CD8-positive, alpha-beta memory T cell (primary cell): ENCODE measurements at places on chromosomes 2 and 18.

DNA sequence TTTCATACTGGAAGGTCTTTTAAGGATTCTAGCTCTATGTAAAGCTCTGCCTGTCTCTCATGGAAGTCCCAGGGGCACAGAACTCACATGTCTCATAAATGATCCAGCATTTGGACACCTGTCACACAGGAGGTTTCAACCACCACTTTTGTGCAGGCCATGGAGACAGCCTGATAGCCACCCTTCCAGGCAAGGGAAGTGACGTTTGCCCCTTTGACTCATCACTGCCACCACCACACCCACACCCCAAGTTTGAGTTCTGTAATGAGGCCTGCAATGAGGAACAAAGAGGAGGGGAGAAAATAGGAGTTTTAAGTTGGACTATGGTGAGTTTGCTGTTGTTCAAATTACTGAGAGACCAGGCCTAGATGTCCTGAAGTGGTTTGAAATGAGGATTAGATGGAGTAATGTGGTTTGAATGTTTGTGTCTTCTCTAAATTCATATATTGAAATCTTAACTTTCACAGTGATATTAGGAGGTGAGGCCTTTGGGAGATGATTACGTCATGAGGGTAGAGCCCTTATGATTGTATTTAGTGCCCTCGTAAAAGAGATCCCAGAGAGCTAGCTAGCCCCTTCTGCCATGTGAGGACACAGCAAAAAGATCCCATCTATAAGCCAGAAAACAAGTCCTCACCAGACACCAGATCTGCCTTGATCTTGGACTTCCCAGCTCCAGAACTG, 175.3 kb upstream of the EPHA4 start:
- DNase-seq, result no peak

DNA sequence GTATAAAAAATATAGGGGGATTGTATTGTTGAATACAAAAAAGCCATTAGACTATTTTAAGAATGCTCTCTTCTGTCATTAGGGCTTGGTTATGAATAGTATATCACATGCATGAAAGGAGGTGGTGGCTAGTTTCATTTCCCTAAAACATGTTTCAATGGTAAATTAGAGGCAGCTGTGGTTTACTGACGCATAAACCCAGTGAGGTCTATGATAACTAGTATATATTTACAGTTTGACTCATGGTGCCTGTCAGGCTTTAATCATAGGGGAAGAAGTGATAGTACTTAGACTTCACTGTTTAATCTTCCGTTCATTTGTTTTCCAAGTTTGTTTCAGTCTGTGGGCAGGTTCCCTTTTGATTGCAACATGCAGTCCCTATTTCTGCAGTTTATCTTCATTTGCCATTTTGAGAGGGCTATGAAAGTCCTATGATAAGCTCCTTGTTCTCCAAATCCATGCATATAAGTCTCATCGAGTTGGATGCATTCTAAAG, 55.1 kb upstream of the MAP4K3 start:
- no peak for DNase-seq

GRCh38 chr2:65070172-65070830, 14.1 kb downstream of the CEP68 start:
- DNase-seq, result no peak

DNA sequence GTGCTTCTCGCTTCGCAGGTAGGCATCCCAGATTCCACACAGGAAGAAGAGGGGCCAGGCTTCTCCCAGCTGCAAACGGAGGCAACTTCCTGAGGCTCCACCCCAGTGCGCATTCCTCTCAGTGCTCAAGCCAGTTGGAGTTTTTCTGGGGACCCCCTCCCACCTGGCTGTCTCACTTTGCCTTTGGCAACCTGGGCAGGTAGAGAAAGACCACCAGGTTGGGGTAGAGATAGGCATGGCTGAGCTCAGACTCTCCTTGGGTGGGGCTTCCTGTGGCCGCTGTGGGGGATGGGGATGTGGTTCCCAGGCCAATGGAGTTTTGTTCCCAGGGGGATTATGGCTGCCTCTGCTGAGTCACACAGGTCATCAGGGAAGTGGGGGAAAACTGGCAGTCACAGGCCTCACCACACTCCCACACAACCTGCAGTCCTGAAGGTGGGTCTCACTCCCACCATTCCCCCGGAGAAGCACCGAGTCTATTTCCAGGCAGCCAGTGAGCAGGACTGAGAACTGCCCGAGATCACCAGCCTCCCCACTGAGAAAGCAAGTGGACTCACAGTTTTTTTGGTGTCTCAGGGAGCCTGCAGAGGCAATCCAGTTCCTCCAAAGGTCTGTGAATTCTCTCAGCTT, 38.1 kb downstream of the SLC39A10 start:
- no peak for DNase-seq

GRCh38 chr18:70322928-70323327, 34.1 kb downstream of the SOCS6 start:
- no peak for DNase-seq

DNA sequence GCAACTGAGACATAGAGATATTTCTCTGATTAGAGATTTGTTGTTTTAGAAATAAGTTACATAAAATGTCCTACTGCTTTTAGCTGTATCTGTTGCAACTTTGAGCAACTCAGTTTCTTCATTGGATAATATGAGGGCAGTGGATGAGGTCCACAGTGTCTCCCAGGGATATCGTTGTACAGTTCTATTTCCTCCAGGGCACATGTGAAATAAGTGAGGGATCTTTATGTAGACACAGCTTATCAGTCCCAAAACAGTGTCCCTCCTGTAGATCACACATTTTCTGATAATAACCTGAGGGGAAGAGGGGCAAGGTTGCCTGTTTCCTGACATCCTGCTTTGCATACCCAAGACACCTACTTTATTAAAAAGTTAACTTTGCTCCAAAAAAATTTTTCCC, 1231.2 kb upstream of the ZEB2 start:
- no peak for DNase-seq

- no peak for DNase-seq
Observed at GRCh38 chr2:164000176-164000575, 264.4 kb upstream of the FIGN start.

DNA sequence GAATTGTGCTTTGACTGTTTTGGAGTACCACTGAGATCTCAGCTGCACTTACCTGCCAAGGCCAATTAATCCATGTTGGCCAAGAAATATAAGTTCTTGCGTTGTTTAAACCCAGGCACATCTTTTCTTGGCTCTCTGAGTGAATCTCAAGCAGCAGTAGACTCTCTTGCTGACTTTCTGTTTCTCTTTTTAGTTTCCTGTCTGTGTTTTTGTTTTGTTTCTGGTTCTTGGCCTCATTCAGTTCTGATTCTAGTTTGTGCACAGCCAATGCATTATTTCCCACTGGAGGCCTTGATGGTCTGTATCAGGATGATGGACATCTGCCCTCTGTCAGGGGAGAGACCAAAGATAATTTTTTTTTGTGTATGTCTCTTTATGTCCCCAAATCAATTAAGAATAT, 379.4 kb downstream of the CDH2 start:
- no peak for DNase-seq

- DNase-seq, result peak; percentile 90
Observed at GRCh38 chr2:207625014-207625907, at the start of gene METTL21A. METTL21A (minus strand) TSS chr2:207625394; CDS start chr2:207624375, 1,019 bp downstream.

GRCh38 chr2:237631801-237632585, 4.6 kb downstream of the LRRFIP1 start:
- DNase-seq, result no peak

DNA sequence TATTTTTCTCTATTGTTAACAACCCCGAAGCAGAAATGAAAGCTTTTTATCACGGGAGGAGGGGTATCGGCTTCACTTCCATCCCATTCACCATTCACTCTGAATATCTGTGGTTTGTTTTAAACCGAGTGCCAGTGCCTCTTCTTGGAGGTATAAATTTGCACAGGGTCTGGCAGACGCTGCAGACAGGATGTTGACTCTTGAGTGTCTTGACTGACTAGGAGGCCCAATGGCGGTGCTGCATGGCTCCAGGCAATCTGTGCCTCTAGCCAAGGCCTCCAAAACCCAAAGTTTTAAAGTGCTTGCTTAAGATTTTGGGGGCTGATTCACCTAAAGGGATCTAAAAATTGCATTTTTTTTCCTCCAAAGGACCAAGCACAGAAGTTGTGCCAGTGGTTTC, 183.8 kb downstream of the LTBP1 start:
- no peak for DNase-seq

DNA sequence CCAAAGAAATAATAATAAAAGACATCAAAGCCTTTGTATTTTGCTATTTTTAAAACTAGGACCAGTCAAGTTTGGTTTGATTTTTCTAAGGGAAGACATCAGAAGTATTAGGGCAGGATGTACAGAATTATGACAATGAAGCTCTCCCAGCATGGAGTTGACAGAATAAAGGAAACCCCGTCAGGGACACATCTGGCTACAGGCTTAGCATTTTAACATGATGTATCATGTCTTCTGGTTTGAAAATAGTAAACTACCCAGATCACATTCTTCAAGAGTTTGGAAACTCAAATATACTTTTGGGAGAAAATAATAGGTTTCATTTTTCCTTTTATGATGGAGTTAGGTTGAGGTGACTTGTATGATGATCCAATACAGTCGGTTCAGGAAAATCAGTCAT, 552.0 kb upstream of the CDH2 start:
- no peak for DNase-seq

DNA sequence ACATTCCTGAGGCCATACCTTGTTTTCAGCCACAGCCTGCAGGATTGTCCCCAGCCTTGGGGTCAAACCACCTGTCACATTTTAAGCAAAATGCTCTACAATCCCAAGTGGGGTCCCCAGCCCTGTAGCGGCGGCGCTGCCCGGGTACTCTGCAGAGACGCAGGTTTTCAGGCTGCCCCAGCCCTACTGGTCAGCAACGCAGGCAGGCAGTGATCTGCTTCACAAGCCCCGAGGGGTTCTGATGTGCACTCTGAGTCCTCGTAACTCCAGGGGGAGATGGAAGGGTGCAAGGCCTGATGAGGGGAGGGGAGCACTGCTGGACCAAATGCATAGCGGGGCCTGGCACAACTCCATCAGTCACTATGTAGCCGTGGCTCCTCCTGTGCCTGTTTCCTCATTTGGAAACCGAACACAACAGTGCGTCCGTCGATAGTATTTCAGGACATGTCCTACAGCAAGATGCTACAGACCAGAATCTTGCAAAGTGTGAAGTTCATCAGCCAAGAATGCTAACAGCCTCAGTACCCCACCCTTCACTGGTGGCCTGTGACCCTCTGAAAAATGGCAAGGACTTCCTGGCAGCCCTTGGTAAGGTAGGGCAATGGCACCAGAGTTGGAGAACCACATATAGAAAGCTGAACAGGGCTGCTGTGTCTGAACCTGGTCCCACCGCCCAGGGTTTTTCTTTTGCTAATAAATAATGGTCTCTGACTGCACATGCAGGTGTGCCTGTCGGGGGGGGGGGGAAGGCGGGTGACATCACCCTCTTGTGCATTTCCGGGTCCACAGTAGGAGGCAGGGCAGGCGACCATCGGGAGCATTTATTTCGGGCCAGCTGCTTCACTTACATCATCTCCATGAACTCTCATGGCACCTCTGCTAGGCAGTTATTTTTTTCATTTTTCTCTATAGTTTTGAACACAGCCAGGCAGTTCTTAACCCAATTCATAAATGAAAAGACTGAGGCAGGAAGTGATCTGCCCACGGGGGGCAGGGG, 50.6 kb upstream of the TFCP2L1 start:
- DNase-seq, result no peak

DNA sequence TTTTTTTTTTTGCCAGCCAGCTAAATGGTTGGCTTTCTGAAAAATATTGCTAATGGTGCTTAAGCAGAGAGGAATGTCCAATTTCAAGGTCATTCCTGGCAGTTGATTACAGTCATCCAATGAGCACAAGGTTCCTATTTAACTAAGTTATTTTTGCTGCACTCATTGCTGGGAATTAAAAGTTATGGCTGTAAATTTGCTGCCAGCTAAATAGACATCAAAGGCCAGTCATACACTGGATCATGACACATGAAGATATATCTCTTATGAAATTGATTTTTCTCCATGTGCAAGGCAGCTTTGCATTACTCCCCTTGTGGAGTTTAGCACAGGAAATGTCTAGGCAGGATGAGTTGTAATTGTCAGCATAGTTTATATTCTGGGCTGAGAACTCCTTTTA, 1898.4 kb upstream of the CELF4 start:
- DNase-seq, result no peak

GRCh38 chr2:54676656-54677055, 46.8 kb upstream of the EML6 start:
- DNase-seq, result no peak

DNA sequence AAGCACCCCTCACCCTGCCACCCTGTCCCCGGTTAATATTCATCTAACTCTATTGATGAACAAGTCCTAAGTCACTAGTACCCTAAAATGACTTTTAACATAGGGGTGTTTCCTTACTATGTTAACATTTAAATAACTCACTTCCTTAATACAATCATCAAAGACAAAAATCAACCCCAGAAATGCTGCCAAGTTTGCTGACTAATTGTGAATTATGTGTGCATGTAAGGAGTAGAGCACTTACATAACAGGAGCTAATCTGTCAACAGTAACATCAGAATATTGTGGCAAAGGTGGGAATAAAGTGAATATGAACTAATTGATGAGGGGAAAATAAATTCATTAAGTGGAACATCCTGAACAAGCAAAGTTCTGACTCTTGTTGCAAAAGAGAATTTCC, 81.4 kb upstream of the ERBB4 start:
- no peak for DNase-seq

GRCh38 chr2:47916412-47916811, 10.1 kb upstream of the FBXO11 start:
- DNase-seq, result no peak

GRCh38 chr2:43478412-43479086, 117.3 kb downstream of the THADA start:
- DNase-seq, result no peak

- DNase-seq, result no peak
Observed at GRCh38 chr2:85723707-85724360, 29.7 kb downstream of the GNLY start.

- no peak for DNase-seq
Observed at GRCh38 chr18:1078301-1078700, 173.6 kb downstream of the ADCYAP1 start.

GRCh38 chr2:11642972-11643371, 27.0 kb downstream of the NTSR2 start:
- DNase-seq, result no peak

GRCh38 chr18:54358495-54359040, 862 bp downstream of the C18orf54 start:
- DNase-seq, result no peak

DNA sequence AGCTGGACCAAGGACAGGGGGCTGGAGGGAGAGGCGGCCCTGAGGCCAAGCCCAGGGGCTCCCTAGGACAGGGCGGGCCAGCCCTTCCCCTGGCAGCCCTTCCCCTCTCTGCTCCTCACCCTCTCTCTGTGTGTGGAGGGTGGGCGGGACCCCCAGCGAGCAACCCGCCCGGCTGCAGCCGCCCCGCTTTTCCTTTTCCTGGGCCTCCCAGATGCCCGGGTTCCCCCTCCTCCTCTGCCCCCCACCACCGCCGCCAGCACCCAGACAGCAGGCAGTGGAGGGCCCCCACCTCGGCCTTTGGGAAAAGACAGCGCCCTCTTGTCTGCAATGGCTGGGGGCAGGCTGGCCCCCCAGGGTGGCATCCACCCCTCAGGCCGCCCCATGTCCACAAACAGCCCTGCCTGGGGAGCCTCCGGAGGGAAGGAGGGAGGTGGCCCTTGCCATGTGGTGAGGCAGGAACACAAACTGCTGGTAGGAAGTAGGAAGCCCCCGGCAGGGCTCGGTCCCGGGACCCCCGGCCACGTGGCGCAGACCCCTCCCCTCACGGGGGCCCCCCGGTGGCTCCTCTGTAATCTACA, 135.1 kb upstream of the CTDP1 start:
- no peak for DNase-seq

- DNase-seq, result no peak
Observed at GRCh38 chr18:35075132-35075531, 33.9 kb downstream of the MAPRE2 start.

GRCh38 chr2:98730053-98730706, 752 bp downstream of the MGAT4A start:
- peak; percentile 71 for DNase-seq
